ENCODE measurements at places on chromosomes 4 and X.
A peak's percentile ranks its signal among the peaks of the same experiment; 100 is the strongest.

DNA sequence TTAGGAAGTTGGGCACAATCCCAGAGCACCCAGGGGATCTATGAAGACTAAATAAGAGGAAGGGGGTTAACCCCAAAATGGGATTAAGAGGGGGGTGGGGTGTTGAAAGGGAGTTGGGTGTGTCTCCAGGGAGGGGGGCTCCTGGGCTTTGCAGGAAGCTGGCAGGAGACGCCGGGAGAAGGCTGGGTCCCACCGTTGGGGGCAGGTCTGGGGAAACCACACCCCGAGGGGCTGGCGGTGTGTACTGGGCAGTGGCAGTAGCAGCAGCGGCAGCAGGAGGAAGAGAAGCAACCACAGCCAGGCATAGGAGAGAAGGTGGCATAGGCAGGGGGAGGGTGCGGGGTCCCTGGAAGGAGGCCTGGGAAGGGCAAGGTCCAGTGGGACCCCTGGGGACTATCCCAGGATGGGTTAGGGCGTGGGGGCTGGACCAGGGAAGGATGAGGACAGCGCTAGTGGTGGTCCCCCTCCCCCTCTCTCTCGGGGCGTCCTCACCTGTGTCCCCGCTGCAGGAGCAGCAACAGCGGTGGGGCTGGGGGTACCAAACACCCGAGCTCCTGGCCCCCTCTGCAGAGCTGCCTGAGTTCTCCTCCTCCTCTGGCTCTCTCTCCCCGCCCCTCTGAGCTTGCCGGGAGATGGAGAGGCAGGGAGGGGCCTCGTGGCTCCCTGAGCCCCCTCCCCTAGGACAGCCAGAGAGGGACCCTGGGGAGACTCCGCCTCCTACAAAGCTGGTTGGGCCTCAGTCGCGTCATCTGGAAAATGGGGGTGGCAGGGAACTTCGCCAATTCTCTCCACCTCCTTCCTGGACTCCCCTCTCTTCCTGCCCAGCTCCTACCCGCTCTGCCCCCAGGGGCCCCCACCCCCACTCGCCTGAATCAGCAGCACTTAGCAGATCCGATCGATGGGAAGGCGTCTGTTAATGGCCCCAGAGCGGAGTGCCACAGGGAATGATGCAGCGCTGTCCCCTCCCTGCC lies at the start of gene KCND1:
Gene KCND1, minus strand, starts transcription at position 596 of the 971 bp plus-strand sequence. CDS start 1,573 bp downstream, outside the sequence.
- no peak for DNase-seq

DNA sequence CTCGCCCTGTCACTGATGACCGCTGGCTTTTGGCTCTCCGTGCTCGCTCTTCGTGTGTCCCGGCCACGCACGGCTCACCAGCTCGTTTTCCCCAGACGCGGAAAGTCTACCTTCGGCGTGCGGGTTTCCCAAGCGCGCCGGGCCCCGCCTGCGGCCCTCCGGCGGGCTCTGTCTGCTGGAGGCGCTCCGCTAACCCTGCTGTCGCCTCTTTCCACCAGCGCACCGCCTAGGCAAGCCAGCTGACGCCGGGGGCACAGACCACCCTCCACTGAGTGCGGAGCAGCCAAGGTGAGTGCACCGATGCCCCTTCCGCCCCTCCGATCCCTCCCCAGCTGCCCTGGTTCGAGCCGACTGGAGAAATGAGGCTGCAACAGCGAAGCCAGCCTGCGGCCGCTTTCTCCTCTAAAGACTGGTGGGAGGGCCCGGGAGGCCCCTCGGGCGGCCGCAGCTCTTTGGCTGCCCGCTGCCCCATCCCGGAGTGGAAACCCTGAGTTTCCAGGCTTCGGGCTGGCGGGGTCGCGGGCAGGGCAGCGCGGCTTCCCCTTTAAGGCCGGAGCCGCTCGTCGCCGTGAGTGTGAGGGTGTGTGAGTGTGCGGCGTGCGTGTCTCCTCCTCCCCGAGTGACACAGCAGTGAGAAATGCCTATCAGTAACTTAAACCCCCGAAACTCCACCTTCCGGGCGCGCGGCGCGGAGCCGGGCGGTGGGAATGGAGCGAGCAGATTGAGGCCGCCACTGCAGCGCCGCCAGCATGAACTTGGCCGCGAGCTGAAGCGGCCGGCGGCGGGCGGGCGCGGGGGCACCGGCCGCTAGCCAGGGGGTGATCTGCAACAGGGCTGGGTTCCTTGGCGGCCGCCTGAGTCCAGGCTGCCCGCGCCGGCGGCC lies at the start of gene MAMLD1:
Gene MAMLD1, plus strand, starts transcription at position 719 of the 883 bp plus-strand sequence. CDS start 82,200 bp downstream, outside the sequence.
- DNase-seq = peak; percentile 49

- DNase-seq = no peak
These were observed 956.1 kb downstream of the ADGRL3 start for GRCh38 chr4:62156205-62156604.

DNA sequence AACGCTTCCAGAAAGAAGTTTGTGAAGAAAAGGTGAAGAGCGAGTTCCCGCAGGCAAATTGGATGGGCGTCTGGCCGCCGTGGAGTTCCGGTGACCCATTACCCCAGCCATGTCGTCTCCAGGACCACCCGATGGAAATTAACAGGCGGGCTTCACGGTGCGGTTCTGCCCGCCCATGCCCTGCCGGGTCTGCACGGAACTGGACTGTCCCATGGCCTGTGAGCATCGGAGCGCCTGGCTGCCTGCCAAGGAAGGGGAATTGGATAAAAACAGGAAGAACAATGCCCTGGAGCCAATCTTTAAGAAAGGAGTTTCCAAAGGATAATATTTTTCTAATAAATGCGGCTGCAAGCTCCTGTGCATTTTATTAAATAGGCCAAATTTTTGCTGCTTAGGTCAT lies 319.8 kb upstream of the SLC7A11 start:
- no peak for DNase-seq

DNA sequence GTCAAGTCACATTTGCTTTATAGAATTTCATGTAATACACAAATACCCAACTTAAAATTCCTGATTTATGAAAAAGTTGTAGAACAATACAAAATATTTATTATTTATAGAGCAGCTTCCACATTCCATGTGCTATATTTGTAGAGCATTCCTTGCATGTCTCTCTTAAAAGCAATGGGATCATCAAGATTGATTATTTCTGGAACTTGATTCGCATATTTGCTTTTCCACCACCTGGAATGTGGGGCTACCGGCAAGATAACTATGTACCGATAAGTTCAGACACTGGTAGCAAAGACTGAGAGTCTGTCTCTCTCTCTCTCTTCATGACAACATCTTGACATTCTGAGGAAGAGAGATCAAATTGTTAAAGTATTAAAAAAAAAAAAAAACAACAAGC lies 59.3 kb downstream of the MAPK10 start:
- no peak for DNase-seq

- DNase-seq = no peak
These were observed 268.1 kb downstream of the DKK2 start for GRCh38 chr4:106767991-106768390.

DNA sequence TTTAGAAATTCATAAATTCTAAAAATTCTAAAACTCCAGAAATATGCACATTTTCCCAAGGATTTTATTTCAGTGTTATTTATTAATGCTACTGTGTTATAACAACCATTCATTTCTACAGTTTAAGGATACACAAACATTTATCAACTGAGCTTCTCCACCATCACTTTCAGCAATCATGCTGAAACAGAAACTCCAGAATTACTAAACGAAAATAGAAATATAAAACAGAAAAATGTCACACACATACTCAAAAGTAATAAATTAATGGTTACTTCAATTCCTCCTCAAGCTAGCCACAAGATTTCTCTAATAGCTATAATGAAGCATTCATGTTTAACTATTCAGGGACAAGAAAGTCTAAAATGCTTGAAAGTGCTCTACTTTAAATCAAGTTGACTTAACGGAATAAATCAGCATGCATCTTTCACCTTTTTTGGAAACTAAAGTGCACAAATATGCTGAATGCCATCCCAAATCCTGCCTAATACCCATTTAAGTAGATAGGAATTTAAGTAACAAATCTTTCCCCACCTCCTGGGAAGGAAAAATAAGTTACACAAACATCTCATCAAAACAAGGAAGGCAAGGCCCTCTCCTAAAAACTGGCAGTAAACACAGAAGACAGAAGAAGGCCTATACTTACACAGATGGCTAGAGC lies 563 bp downstream of the FAM13A start:
- no peak for DNase-seq

DNA sequence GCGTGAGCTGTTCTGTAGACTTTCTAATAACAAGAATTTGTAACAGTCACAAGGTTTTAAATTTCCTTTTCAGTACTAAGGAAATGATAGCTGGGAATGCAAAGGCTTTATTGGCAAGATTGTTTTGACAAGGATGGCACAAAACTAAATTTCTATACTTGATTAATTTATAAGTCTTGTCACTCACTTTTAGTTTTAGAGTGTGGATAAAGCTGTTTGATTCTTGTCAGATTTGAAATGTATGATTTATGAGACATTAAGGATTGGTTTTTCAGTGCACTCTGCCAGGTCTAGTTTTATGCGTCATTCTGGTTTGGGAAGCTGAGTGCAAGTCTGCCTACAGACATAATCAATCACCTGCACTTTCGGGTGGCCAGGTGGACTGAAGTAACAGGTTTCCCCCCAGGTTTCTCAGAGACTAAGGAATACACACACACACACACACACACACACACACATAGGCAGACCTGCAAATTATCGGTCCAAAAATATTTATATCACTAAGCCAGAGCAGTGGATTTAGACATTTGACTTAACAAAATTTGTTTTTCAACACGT lies 9.3 kb downstream of the FHL1 start:
- no peak for DNase-seq

- no peak for DNase-seq
These were observed 2182.5 kb upstream of the AGA start for GRCh38 chr4:179624768-179625181.

GRCh38 chr4:164343472-164343976 lies 410.4 kb upstream of the SMIM31 start:
- no peak for DNase-seq

DNA sequence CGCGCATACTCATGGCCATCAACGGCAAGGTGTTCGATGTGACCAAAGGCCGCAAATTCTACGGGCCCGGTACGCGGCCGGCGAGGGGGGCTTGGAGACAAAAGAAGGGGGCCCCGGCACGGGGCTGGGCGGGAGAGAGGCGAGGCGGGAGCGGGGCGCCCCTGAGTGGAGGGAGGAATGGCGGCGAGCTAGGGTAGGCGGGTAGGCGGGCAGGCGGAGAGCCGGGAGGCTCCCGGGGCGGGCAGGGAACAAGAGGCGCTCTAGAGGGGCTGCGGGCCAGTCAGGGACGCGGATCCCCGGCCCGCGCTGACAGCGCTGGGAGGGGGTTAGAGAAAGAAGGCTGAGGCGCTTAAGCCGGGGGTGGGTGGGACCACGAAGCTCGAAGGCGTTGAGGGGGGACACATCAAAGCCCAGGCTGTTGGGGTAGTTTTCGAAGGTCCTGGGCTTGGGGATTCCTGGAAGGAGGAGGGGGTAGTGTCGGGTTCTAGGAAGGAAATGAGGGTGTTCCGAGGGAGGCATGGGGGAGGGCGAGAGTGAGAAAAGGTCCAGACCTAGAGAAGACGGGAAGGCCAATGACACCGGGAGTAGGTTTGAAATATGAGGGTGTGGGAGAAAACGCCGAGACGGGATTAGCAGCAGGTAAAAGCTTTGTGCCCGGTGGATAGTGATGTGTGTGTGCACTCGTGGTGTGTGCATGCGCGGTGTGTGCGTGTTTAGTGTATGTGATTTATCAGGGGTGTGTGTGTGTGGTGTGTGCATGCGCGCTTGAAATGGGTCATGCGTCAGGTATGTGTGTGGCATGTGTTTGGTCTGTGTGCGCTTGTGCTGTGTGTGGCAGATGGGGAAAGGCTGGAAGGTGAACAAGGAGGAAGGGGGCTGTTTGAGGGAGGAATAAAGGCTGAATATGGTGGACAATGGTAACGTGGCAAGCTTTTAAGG lies 807 bp downstream of the PGRMC1 start:
- DNase-seq = peak; percentile 7

DNA sequence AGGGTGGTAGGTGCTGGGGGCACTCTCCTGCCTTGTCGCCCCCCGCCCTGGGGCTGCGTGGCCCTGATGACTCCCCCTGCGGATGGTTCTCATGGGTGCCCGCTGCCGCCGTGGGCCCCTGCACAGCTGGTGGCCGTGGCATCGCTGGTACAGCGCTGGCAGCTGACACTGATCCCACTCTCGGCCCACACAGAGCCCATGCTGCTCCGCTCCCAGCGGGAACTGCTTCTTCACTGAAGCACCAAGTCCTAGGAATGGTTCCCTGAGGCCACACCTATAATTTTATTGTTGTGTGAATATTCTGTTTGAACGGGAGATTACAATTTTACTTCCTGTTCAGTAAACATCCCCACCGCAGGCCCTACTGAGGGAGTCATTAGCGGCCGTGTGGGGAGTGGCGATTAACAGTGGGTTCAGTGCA lies 138.6 kb upstream of the NKX1-1 start:
- peak; percentile 36 for DNase-seq

DNA sequence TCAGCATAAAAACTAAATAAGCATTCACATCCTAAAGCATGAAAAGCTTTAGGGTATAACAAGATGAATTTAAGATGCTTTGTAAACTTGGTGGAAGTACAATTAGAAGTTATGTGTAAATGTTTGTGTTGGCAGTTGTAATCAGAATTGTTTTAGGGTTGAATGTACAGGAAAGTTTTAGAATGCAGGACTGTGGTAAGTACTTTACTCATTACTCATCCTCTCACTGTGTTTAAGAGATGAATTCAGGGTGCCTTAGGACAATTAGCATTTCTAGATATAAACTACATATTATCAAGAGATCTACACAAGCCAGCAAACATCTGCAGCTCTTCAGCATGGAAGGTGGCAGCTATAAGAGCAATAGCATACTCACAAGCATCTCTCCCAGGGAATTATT lies 77.5 kb upstream of the ELOVL6 start:
- DNase-seq = no peak

DNA sequence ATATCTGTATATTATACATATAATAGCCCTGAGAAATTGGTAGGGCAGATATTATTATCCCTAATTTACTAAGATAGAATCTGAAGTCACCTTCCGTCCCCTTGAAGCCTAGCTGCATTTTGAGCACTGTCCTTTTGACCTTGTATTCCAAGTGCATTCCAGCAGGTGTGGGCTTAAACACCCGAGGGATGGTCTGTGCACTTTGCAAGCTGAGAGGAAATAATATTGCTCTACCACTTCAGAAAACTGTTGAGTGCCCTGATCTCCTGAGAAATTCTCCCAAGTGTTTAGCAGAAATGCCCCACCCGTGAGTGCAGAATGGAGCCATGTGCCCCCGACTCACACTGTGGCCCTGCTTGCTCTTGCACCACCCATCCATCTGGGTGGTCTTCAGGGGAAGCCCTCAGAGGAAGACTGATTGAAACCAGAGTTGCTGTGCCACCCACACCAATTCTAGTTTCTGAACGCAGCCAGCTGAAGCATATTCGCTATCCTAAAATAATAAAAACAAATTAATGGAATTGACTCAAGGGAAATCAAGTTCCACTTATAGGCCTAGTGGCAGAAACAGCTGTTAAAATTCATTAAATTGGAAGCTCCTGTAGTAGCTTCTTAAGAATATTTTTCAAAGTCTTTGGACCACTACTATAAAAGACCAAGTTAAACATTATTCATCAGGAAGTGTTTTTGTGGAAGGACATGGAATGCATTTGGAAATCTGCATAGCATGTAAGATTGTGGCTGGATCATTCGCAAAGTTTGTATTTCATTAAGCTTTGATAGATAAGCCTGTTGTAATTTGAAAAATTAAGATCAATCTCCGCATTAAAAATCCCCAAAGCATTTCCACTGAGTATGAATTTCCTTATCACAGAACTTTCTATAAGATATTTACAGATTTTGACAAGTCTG lies 41.3 kb upstream of the PRKG2 start:
- DNase-seq = no peak
